ENCODE measurements at places on chromosomes 13 and 19.

DNA sequence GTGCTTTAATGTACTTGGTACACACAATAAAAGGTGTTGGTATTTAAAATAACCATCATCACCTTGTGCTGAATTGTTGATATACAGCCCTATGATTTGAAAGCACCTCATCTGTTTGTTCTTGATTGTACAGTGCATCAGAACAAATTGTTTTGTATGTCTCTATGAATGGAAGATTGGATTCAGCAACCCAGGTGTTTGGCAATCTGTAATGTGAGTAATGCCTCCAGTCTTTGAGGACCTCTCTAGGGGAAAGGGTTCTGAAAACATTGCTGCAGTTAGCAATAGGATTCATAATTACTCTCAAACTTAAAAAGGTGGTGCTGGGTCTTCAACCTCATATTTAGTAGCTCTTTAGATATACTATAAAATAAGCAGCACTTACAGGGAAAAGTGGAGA is 341.8 kb downstream of the OXGR1 start:
- DNase-seq = no peak

GRCh38 chr13:46846726-46847125 is 49.8 kb upstream of the ESD start:
- DNase-seq = no peak

DNA sequence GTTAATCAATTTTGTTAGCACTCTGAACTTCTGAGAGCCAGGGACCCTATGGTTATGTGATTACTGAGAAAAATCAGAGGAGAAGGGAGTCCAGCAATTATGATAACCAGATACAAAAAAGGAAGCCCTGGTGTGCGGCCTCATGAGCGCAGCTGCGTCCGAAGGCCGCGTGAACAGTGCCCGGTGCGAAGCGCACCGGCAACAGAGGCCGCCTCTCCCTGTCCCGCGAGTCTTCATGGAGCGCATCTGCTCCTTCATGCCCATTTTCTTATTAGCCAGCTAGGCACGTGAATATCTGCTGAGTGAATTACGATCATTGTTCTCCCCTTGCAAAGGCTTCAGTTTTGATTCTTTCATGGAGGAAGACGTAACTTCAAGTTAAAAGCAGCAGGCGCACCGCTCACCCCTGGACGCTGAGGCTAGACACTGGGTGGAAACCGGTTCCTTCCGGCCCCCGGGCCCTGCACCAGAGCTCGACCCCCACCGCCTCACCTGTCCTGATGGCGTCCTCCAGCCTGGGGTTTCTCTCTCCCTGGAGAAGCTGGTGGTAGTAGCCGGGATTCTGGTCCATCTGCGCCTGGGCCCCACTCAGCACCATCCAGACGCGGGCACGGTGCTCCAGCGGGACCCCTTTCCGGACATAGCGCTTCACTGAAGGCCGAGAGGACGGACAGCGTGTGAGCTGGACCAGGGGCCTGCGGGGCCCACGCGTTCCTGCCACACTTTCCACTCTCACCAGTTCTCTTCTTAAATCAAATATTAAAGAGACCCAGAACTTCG is 8.9 kb downstream of the GRTP1 start:
- no peak for DNase-seq

DNA sequence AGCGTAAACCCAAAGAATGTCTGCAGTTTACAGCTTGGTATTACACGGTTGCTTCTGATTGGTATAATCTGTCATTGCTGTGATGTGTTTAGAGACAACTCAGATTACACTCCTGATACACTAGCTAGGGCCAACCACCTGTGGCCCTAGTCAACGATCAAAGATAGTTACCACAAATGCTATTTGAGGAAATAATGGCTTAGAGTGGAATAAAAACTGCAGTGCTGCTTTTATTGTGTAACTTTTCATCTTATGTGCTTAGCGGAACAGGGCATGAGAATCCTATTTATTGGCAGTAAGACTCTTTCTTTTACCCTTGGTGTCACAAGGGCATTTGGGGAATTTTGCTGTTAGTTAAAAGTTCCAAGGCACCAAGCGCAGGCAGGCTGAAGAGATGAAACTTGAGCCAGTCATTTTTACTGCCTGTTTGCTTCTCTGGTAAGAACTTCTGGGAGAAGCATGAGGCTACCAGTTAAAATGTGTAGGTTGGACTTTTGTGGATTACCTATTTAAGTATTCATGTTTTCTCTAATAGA is 363.3 kb downstream of the KCNRG start:
- no peak for DNase-seq

- no peak for DNase-seq
Observed at GRCh38 chr19:13742756-13743155, 21.6 kb upstream of the MRI1 start.

- DNase-seq = no peak
Observed at GRCh38 chr19:38204096-38204495, 19.9 kb downstream of the DPF1 start.

DNA sequence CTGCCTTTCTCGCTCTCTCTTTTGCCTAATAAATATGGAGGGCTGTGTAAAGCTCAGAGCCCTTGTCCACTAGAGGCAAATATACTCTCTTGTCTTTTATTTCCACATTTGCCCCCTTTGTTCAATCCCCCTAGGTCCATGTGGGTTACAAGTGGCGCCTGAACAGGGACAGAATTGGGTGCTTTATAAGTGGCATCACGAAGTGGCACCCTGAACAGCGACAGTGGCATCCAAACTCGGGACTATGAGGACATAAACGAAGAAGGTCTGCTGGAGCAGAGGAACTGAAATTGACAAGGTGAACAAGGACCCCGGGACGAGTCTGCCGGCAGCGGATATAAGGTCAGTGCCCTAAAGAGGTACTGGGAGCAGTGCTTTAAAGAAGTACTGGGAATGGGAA is 4.3 kb upstream of the ZNF610 start:
- no peak for DNase-seq

GRCh38 chr19:39749981-39750380 is 12.2 kb upstream of the CLC start:
- no peak for DNase-seq

- DNase-seq = no peak
Observed at GRCh38 chr19:2611483-2612464, 90.7 kb downstream of the GNG7 start.

DNA sequence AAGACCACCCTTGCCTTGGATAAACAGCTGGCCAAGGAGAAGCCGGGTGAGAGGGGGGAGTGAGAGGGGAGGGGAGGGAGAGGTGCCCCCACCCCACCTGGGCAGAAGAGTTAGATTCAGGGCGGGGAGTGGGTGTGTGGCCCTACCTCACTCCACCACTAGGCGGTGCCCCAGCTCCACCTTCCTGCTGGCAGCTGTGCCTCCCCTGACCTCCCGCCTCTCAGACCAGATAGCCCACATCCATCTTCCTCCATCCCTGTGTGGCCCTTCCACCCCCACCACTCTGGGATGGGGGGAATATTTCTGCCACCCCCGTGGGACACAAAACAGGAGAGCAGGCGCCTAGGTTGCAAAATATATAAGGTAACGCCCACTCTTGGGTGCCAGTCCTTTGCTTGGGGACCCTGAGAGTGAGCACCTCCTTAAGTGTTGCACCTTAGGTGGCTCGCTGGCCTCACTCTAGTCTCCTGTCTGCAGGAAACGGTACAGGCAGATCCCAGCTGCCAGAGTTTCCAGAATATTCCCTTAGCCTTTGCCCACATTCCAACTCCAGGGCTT is 13.8 kb upstream of the EHD2 start:
- no peak for DNase-seq

- peak; percentile 4 for DNase-seq
Observed at GRCh38 chr19:42693760-42694350, 46.4 kb downstream of the PSG3 start.

DNA sequence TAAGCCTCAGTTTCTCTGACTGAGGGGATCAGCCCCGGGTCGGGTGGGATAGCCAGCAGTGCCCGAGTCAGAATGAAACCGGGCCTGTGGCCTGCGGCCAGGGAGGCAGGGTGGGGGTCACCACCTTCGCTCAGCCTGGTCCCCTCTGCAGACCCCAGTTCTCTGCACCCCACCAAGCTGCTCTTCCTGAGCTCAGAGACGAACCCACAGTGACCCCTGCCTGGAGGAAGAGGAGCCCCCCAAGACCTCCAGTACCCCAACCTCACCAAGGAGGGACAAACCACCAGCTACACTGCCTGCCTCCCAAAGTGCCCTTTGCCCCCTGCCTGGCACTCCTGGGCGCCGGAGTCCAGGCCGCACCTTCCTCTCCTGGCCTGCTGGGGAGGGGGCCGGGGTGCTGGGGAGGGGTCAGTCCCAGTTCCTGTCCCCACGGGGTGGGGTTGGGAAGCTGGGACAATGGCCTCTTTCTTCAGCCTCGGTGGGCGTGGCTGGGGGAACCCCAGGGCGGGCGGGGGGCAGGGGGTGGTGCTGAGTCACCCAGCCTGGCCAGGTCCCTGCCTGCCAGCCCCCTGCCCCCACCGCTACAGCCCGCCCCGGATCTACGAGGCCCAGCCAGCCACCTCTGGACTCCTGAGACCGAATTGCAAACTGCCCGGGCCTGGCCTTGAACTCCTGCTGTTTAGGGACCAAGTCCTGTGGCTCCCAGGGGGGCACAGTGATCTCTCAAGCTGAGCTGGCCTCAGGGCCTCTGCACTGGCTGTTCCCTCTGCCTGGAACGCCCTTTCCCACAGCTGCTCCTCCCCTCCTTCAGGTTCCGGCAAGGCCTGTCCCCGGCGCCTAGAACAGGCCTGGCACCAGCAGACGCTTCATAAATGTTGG is 14.3 kb downstream of the ZBTB7A start:
- DNase-seq = no peak

- DNase-seq = no peak
Observed at GRCh38 chr13:99323488-99323887, 16.3 kb upstream of the GPR183 start.

DNA sequence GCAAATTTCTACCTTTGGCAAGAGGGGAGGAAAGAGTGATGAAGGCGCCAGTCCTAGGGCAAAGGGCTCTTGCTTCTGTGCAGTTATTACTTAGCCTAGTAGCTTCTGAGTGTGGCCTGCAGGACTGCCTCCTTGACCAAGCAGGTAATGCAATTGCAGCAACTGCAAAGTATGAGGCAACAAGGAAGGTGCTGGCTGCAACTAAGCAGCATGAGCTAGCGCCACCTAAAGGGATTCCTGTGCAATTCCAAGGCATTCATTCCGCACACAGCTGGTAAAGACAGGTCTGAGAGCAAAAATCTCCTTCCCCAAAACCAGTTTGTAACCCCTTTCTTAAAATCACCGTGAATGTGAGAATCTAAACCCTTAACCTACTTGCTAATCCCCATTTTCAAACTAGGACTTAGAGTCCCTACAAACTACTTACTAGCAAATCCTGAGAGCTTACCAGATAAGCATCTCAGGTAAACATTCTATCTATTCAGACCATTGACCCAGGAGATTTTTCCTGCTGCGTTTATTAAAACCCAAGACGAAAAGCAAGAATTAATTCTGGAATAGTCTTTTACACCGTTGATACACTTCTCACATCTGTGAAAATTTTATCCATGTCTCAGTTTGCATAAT is 62.9 kb downstream of the DCT start:
- DNase-seq = peak; percentile 78

- no peak for DNase-seq
Observed at GRCh38 chr13:105127732-105128131, 1407.7 kb downstream of the EFNB2 start.

DNA sequence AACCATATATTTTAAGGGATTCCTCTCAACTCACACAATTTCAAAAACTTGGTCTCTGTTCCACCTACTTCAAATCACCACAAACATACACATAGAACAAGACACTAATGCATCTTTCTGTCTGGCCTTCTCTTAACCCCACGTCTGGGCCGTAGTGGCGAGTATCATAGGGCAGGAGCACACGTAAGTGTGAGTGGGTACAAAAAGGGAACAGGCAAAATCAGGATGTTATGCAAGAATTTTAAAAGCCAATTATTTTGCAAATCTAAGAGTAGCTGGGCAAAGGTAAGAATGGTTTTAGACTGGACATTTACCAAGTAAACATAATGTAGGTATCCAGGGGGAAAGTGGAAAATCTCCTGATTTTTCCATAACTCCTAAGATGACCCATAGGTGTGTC is 35.1 kb downstream of the MTMR6 start:
- DNase-seq = no peak

DNA sequence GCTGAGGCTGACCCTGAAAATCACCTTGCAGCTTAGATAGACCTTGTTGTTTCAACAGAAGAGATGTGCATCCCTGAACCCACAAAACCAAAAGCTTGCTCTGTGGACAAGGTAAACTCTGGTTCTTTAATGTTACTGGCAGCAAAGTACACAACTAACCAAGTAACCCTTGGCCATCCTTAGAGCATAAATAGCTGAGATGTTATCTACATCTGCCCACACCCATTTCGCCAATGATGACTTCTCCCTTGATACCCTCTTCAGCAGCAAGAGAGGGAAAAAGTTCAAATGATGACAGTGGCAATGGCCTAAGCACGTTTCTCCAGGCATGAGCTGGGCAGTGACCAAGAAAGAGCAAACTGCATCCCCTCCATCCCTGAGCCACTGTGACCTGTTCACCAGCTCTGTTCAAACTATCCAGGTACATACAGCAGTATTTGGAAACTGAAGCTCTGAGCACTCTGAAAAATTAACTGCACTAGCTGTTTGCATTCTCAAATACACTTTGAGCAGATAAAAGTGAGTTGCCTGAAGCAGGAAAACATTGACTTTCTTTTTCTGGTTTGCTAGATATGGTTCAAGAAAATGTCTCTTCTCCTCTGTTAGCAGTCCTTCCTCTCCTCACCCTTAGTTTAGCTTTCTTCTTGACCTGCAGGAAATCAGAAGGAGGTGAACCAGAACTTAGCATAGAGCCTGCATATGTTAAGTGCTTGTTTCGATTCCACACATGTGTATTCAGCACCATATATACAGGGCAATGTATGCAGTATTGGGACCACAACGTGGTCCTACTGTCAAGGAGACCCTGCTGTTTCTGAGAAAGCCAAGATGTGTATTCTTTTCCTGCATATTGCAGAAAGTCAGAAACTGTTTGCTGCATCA is 231.7 kb downstream of the FOXO1 start:
- DNase-seq = no peak

DNA sequence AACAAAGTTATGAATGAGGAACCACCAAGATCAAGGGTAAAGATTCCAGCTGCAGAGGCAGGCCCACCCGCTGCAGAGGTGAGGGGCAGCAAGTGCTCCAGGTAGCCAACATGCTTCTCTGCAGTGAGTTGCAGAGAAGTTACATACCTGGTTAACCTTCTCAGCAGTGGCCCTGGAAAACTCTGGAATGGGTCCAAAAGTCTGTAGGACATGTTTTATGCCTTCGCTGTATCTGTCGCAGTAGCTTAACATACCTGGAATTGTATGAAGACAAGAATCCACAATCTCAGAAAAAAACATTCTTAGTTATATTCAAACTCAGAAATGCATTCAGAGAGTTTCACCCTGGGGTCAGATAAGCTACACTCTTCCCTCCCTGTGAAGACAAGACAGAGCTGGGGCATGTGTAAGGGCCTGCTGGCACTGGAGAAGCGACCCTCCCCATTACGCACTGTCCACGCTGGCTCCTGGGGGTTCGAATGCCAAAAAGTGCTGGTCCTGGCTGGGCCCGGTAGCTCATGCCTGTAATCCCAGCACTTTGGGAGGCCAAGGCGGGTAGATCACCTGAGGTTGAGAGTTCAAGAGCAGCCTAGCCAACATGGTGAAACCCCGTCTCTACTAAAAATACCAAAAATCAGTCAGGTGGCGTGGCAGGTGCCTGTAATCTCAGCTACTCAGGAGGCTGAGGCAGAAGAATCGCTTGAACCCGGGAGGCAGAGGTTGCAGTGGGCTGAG is 121.0 kb downstream of the CRYL1 start:
- no peak for DNase-seq

- DNase-seq = no peak
Observed at GRCh38 chr13:109743706-109744453, 42.5 kb downstream of the IRS2 start.

All from NCI-H1092 (cell line).